Fibroblast of skin of right biceps (primary cell): ENCODE measurements at places on chromosomes 2 and 18.

- DNase-seq = no peak
These were observed 131.4 kb downstream of the CLIP4 start for GRCh38 chr2:29246383-29247300.

GRCh38 chr2:229856413-229856812 lies 65.4 kb downstream of the TRIP12 start:
- no peak for DNase-seq

DNA sequence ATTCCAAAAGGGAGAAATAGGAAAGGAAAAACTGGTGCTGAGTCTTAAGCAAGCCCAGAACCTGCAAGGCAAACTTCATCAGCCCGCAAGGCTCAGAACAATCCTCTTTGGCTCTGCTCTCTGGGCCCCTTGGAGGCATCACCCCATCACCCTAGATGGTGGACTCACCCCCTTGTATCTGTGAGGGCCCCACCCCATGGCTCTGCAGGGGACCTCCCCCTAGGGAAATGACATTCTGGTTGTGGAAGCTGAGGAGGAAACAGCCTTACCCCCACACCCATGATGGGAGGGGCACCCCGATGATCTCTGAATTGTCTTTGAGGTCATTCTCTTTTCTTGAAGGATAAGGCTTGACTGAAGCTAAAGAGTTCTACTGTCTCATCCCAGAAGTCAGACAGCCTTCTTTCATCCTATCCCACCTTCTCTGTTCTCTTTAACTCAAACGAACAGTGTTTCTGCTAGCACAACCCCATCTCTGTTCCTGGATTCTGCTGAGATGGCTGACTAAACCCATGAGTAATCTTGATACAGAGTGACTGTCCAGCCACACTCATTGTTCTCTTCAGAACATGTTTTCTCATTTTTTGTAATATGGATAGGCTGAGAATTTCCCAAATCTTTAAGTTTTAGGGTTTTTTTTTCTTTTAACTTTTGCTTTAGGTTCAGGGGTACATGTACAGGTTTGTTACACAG lies 492.1 kb upstream of the MYT1L start:
- DNase-seq = no peak

DNA sequence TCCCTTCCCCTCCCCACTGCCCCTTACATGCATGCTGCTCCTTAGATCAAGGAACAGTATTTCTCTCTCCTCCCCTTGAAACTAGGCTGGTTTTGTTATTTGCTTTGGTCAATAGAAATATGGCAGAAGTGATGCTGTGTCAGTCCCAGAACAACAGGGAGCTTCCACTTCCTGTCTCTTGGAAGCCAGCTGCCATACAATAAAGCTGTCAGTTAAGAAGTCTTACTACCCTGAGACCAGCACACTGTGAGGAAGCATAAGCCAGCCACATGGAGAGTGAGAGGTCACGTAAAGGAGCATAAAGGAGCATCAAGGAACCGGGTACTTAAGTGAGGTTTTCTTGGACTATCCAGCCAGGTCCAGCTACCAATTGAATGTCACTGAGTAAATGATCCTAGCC lies 126.6 kb downstream of the NOL4 start:
- no peak for DNase-seq

GRCh38 chr2:25078170-25079049 lies 36.5 kb downstream of the EFR3B start:
- peak; percentile 69 for DNase-seq

DNA sequence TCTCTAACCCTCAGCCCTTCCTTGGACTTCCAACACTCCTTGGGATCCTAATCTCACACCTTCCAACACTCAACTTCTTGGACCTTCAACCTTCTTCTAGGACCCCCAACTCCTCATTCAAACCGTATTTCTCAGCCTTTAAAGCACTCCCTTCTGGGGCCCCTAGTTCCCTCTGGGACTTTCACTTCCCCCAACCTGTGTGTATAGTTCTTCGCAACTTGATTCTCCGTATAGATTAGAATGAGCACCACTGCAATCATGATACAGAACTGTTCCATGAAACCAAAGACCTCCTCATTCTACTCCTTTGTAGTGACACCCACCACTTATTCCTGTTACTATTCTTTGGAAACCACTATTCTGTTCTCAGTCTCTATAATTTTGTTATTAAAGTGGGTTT lies 62.0 kb upstream of the NFU1 start:
- no peak for DNase-seq

DNA sequence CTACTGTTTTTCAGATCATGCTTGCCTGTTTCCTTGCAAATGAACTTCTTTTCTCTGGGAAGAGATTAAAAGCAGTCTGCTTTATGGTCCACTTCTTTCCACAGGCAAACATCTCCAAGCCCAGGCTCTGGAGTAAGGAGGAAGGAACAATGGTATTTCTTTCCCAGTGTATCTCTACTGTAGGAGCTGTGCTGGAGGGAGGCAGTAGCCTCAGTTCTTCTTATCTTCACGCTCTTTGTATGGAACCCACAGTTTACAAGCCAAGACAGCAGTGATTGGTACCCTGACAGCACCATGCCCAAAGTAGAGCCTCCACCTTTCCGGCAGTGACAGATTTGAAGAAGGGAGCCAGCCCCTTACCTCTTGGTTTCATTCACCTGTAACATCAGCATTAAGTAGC lies 35.2 kb downstream of the SPOPL start:
- no peak for DNase-seq

GRCh38 chr2:218501665-218502064 lies 66.5 kb downstream of the USP37 start:
- DNase-seq = peak; percentile 30

- no peak for DNase-seq
These were observed 142.0 kb upstream of the GAREM1 start for GRCh38 chr18:32612651-32613050.

- DNase-seq = peak; percentile 94
These were observed 15.1 kb downstream of the SLC4A3 start for GRCh38 chr2:219642465-219643083.

DNA sequence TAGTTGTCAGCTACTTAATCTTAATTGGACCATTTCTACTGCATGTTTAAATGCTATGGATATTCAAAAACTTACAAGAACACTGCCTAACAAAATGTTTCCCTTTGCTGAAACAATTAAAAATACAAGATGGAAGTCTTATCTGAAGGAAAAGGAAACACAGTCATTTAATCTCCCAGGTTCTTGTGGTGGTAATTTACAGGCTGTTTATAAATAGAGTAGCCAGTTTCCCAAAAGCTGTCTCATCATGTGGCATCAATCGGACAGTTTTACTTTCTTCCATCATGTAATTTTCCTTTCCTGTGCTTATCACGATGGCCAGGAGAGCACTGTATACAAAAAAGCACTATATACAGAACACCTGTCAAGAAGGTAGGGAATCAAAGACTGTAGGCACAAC lies 368.1 kb downstream of the ZEB2 start:
- DNase-seq = no peak

GRCh38 chr2:19574778-19575260 lies 216.4 kb upstream of the OSR1 start:
- peak; percentile 86 for DNase-seq

DNA sequence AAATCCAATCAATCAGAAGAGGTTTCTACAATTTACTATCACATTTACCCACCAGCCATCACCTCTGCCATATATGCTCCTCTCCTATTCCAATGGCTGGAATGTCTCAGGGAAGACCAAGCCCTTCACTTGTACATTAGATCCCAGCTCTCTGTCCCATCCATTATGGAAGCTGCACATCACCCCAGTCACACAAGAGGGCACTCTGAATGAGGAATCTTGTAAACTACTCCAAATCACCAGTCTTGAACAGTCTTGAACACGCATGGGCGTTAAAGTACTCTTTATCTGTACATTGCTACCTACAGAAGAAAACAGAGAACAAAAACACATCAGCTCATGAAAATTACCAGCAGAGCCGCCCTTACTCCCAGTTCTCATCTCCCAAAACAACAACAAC lies 38.7 kb downstream of the ZC3H8 start:
- DNase-seq = peak; percentile 21

DNA sequence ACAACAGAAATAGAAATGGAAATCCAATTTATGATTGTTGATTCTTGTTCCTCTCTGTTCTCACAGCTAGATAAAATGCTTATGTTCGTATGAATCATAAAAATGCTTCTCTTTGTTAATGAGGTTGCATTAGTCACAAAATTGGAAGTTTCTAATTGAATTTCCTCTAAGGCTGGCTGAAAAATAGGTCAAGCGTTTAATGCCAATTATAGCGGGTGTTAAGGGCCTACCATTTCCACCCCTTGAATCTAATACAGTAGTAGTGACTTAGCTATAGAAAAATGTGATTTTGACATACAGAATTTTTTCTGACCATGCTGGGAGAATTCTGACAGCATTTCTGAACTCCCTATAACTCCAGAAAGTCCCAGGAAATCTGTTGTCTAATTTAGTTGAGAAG lies 107.1 kb downstream of the TTN start:
- peak; percentile 17 for DNase-seq

DNA sequence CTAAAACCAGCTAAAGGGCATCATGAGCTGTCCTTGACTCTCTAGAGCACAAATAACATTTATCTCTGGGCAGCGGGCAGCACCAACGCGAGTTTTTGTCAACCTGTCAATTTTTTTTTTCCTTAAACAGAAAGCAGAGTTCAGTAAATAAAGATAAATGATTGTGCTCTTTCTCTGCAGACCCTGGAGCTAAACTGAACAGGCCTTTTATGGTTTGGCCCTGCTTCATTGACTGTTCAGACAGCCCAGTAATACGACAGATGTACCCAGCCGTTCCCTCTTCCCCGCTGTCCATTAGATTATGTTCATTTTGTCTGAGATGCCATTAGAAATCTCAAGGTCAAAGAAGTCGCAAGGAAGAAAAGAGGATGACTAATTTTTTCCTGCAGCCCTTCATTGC lies 280.5 kb upstream of the PIK3C3 start:
- DNase-seq = no peak

- no peak for DNase-seq
These were observed 47.6 kb downstream of the G6PC2 start for GRCh38 chr2:168948621-168949212.

DNA sequence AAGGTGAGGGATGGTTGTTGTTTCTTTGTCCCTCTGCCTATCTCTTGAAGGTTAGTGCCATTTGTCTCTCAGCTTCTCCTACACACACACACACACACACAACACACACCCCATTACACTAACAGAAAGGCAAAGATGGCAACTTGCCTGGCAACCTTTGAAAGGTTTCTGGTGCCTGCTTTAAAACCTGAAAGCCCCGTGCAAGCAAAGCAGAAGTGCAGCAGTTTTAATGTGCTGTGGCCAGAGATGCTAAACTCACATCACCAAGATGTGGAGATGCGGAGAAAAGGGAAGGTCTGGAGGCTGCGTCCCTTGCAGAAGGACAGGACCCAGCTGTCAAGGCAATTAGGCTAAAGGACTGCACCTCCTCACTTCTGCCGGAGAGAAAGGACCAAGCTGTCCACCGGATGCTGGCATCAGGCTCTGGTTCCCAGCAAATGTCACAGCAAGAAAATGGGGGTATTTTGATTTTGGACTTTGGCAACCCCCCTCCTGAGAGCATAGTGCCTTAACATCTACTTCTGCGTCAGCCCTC lies 196.4 kb downstream of the ARL4C start:
- no peak for DNase-seq

DNA sequence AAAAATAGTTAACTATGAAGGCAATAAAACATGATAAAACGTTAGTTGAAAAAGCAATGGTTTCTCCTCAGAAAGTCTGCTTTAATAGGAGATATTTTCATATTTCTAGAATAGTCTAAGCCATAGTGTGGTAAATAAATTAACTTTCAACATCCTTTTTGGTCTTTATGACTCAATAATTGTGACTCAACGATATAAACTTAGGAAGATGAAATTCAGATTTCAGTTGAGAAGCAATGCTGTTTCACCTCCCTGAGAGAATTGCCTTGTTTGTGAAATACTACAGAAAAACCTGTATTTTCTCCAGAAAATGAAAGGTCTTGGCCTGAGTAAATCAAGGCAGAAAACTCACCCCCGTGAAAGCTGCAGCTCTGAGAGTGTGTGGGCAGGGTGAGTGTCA lies 166.9 kb downstream of the ETAA1 start:
- peak; percentile 54 for DNase-seq

DNA sequence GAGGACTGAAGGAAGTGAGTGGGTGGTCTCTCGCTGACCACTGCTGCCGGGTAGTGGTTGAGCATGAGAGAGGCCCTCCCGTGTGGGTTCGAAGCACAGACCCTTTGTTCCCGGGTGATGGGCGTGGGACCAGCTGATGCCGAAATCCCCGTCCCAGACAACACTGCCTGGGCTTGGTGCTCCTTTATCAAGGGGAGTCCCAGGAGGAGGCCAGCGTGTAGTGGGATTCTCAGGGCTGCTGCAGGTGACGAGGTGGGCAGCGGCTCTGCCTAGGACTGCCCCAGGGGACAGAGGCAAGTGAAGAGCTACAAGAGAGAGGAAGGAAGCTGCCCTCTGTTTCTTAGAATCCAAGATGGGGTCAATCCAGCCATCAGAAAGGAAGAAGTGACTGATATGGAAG lies 251.3 kb upstream of the PXDN start:
- DNase-seq = no peak

GRCh38 chr18:10010611-10011015 lies 96.8 kb downstream of the VAPA start:
- DNase-seq = peak; percentile 88

GRCh38 chr2:229176136-229176535 lies 95.0 kb downstream of the PID1 start:
- no peak for DNase-seq

DNA sequence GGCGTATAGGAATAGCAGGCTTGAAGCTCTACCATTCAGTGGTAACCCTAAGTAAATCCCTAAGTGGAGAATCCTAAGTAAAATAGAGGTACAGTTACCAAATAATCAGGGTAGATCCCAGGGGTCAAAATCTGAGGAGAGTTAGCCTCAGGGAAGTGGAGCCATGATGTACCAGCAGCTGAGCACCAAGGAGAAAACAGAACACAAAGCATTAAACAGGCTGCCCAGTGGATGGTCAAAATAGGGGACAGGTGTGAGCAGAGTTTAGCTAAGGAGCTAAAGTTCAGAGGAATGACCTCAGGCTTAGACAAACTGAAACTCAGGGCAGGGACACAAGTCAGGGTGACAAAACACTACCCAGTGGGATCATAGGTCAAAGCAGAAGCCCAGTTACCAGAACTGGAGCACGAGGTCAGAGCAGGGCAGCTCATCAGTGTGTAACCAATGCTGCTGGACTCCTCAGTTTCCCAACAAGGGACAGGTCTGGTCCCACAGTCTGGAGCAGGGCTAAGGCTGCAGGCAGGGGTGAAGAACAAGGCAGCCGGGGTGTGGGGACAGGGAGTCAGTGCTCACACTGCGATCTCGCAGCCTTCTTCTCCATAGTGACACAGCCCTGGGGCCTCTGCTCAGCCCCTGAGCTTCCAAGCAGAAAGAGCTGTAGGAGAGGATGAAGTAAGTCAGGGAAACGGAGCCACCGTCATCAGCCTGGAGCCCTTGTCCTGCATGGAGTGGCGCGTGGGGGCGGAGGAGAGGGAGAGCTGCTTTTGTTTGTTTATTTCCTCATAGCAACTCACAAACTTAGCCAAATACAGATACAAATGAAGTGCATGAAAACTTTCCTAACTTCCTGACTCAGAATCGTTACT lies 264.0 kb downstream of the MREG start:
- peak; percentile 60 for DNase-seq

DNA sequence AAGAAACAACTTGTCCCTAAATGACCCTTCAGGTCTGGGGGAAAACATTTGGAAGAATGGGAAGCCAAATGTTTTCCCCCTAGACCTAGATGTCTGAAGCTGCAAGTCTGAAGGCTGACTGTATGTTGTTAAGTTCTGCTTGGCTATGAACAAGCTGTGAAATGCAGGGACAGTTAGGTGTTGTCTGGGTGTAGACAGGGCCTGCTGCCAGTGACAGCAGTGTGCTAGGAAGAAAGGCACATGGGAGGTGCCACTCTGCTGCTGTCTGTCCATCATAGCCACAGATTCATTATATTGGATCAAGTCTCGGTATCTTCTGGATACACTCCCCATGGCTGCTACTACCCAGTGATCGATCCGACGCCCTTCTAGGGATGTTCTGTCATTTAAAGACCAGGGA lies 265.9 kb upstream of the PXDN start:
- no peak for DNase-seq
